ENCODE measurements at places on chromosomes 2 and 18.

DNA sequence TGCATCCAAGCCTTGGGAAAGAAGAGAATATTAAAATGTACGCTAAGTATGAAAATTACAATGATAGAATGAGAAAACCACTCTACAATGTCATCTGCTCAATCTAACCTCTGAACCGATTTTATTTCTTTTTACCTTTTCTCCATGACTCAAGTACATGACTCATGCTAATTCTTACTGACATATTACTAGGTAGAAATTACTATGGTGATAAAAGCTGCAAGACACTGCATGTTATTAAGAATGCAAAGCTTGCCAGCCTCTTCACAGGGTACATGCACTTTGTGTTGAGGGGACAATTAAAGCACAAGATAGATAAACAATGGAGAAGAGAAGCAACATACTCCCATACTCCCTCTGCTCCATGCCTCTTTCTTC lies 20.7 kb downstream of the SFT2D3 start:
- no peak for DNase-seq

GRCh38 chr2:216302981-216303676 lies 69.2 kb downstream of the MARCHF4 start:
- DNase-seq = no peak

DNA sequence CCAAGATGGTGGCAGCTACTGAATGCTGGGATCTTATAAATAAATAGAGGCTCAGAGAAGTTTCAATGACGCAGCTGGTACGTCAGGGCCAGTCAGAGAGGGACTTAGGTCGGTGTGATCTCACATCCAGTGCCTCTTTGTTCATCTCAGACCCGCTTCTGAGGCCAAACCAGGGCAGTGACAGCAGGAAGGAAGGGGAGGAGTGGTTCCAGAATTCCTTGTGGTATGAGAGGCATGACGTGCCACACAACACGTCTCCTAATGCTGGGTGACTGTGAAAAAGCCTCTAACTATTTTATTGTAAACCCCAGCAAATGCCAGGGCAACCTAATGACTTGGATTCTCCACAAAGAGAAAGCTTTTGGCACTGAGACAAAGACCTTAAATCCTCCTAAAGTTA lies 423.3 kb downstream of the LPIN1 start:
- no peak for DNase-seq

DNA sequence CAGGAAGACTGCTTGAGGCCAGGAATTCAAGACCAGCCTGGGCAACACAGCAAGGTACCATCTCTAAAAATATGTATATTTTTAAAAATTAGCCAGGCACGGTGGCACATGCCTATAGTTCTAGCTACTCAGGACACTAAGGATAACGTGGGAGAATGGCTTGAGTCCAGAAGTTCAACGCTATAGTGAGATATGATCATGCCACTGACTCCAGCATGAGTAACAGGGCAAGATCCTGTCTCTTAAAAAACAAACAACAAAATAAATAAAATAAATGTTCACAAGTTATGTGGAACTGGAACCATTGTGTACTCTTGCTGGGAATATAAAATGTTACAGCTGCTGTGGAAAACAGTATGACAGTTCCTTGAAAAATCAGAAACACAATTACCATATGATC lies 47.2 kb downstream of the USP34 start:
- DNase-seq = no peak

- no peak for DNase-seq
Observed at GRCh38 chr2:188666503-188666902, 307.7 kb upstream of the COL3A1 start.

DNA sequence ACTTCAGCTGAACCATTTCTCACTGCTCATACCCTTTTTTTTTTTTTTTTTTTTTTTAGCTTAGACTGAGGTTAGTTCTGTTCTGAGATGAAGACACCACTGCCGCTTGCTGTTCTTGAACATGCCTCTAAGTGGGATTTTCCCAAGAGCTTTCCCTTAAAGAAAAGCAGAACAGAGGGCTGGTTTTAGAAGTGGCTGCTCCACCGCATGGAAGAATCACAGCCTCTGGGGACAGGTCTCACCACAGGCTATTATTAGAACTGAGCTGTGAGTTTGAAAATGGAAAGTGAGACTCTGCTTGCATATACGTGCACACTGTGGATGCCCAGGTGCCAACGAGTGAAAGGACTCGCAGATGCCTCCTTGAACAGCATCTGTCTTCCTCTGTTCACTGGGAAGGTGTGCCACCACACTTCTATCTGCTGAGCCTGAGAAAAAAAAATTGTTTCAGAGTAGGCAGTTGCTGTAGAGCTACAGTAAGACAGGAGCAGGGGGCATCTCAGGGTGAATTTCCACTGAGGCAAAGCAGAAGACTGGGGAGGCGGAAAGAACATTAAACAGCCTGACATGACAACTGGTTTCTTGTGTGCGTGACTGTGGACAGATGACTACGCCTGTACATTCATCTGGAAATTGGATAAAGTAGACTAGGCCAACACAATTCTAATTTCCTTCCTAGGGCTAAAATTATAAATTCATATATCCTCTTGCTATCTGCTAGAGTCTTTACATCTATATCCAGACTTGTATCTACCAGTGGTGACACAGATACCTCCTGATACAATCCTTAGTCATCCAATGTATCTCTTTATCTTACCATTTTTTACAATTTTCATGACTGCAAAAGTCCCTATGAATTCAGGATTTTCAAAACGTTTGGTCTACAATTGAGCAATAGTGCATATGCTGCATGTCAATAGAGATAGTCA lies 1045.7 kb upstream of the CELF4 start:
- DNase-seq = peak; percentile 4

- DNase-seq = no peak
Observed at GRCh38 chr2:100334929-100335328, 12.6 kb upstream of the LONRF2 start.

DNA sequence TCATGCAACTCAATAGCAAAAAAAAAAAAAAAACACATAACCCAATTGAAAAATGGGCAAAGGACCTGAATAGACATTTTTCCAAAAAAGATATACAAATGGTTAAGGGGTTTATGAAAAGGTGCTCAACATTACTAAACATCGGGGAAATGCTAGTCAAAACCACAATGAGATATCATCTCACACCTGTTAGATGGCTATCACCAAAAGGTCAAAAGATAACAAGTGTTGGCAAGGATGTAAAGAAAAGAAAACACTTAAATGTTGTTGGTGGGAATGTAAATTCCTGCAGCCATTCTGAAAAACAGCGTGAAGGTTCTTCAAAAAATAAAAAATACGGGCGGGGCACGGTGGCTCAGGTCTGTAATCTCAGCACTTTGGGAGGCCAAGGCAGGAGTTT lies 112.4 kb upstream of the CAB39 start:
- no peak for DNase-seq

GRCh38 chr18:13542520-13542847 lies 183.9 kb downstream of the FAM210A start:
- no peak for DNase-seq

DNA sequence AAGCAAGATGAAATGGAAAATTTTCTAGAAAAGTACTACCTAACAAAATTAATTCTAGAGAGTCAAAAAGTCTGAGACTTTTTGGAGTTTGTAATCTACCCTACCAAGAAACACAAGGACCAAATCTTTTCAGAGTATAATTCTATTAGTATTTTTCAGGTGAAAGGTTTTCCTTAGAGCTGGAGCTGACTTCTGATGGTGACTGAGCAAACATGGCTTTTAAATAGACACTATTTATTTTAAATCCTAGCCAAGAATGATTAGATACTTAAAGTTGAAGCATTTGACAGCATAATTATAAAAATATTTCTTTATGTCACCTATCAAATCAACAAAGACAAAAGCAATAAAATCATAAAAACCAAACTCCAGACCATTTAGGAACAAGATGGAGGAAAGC lies 26.6 kb downstream of the ZC3H6 start:
- DNase-seq = no peak

- DNase-seq = no peak
Observed at GRCh38 chr18:50982086-50982801, 14.4 kb downstream of the ELAC1 start.

DNA sequence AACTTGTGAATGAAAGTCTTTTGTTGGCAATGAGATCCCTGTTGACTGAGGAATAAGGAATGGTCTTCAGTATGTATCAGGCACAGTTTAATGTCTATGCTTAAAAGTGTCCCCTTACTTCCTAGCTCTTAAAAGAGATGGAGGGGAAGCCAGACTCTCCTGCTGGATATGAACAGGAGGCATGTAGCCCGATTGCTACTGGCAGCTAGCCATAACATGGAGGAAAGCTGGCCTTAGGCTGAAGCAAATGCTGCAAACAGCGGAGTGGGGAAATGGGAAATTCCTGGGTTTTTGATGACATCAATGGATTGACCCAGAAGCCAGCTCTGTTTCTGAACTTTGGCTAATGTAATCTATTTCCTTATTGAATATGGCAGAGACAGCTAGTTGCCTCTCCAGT lies 266.1 kb downstream of the SLC4A3 start:
- DNase-seq = no peak

- DNase-seq = no peak
Observed at GRCh38 chr2:43212216-43212835, 14.1 kb downstream of the ZFP36L2 start.

- no peak for DNase-seq
Observed at GRCh38 chr2:238488347-238488826, 61.7 kb downstream of the ASB1 start.

- no peak for DNase-seq
Observed at GRCh38 chr18:78136986-78137385, 842.6 kb upstream of the SALL3 start.

DNA sequence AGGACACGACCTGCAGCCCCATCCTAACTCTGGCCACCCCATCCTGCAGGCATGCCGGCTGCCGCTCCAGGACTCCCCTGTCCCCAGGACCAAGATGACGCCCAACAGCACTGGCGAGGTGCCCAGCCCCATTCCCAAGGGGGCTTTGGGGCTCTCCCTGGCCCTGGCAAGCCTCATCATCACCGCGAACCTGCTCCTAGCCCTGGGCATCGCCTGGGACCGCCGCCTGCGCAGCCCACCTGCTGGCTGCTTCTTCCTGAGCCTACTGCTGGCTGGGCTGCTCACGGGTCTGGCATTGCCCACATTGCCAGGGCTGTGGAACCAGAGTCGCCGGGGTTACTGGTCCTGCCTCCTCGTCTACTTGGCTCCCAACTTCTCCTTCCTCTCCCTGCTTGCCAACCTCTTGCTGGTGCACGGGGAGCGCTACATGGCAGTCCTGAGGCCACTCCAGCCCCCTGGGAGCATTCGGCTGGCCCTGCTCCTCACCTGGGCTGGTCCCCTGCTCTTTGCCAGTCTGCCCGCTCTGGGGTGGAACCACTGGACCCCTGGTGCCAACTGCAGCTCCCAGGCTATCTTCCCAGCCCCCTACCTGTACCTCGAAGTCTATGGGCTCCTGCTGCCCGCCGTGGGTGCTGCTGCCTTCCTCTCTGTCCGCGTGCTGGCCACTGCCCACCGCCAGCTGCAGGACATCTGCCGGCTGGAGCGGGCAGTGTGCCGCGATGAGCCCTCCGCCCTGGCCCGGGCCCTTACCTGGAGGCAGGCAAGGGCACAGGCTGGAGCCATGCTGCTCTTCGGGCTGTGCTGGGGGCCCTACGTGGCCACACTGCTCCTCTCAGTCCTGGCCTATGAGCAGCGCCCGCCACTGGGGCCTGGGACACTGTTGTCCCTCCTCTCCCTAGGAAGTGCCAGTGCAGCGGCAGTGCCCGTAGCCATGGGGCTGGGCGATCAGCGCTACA lies 2.1 kb downstream of the GPBAR1 start:
- DNase-seq = no peak

DNA sequence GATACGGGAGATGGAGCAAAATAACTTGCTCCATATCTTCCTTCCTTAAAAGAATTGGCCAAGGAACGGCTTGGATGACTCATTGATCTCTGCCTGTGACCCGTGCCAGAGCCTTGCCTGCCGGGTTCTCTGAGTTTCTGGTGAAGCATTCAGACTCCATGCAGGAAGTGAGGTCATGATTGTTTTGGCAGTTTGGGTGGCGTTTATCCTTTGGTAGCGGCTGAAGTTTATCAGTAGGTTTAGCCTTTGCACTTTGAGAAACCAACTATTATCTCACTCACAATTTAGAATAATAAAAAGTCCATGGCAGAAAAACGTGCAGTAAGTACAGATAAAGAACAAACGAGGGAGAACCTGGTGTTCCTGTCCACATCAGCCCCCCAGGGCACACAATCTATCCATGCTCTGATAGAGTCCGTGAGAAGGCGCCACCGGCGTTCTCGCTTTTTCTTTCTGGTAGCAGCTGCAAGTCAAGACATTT lies 15.0 kb upstream of the CTAGE1 start:
- no peak for DNase-seq

DNA sequence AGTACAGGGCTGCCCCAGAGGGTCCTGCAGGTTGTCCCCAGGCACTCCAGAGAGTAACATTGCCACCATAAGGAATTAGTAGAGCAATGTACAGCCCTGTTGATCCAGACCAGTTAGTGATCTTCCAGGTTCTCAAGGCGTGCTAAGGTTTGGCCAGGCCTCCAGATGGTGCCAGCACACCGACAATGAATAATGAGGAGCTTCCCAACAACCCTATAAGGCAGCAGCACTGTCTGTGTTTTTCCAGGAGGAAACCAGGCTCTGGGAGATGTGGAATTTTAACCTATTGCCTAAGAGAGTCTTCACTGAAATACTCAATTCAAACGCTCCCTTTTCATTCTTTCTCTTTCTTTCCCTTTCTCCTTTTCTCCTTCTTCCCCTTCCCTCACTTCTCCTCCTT lies 122.1 kb downstream of the MGAT5 start:
- DNase-seq = no peak

GRCh38 chr2:213545481-213545880 lies 261.2 kb downstream of the SPAG16 start:
- peak; percentile 8 for DNase-seq

- no peak for DNase-seq
Observed at GRCh38 chr18:61285777-61286176, 47.5 kb upstream of the CDH20 start.

GRCh38 chr18:78822171-78822948 lies 157.3 kb upstream of the SALL3 start:
- DNase-seq = no peak

DNA sequence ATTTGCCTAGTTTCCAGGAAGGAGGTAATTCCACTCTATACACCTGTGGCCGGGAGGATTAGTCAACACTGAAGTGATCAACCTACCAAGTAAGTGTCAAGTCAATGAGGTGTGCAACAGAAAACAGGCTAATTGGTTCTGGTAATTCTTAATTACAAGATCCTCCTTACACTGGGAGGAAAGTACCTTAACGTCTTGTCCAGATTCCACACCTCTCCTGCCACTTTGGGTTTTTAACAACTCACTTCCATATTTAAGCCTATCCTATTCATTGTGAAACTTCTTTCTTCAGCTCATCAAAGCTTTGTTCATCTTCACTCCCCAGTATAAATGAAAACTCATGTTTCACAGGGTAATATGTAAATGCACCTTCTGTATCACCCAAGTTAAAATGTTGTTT lies 22.0 kb upstream of the MAP4K4 start:
- DNase-seq = peak; percentile 34

- DNase-seq = no peak
Observed at GRCh38 chr18:9712611-9713010, 4.5 kb downstream of the RAB31 start.

- DNase-seq = no peak
Observed at GRCh38 chr2:54601339-54601738, 122.1 kb upstream of the EML6 start.

DNA sequence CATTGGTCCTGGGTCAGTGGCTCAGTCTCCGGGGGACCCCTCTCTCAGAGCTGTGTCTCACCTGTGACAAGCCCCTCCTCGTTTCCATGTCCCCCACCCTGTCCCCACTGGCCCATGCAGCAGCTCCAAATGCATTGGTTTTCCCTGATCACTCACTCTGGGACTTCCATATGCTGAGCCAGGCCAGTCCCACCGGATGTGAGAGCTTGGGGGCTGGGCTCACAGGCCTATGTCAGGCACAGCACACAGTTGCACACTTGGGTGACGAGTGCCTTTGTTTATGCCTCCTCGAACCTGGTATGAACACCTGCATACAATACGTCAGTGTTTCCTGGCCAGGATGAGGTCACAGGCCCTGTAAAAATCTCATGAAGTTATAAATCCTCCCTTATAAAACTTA lies 232.5 kb downstream of the TFCP2L1 start:
- DNase-seq = no peak
